ENCODE measurements at places on chromosomes 7 and 10. TPM values are rescaled to one million over a fixed set of nuclear protein-coding genes. Genes with fewer than 3 reads are reported as not detected.

Gene GPR146
- 9.0 TPM for total RNA-seq

Gene MMD2
- not detected for total RNA-seq

Gene SCRN1
- 91.4 TPM for total RNA-seq

Gene LBX1
- not detected for total RNA-seq

Gene WNT2
- 0.19 TPM for total RNA-seq

Gene GIMAP2
- total RNA-seq = 2.5 TPM

Gene SFRP5
- total RNA-seq = not detected

Gene SFTPD
- not detected for total RNA-seq

Gene SCIN
- total RNA-seq = 0.56 TPM

Gene GPC2
- 2.1 TPM for total RNA-seq

Gene ADGRA1
- not detected for total RNA-seq

All from regular cardiac myocyte (primary cell).